Tracheal epithelial cell (primary cell): ENCODE measurements at places on chromosomes 11 and 22. TPM values are rescaled to one million over a fixed set of nuclear protein-coding genes. Genes with fewer than 3 reads are reported as not detected.

Gene SCUBE2
- not detected in 2 replicates for total RNA-seq

Gene SHANK3
- total RNA-seq: 1.5 and 2.7 TPM in 2 replicates

Gene MOGAT2
- not detected in 2 replicates for total RNA-seq

Gene LRRN4CL
- total RNA-seq: under 0.01 and 0.21 TPM in 2 replicates

Gene VPREB1
- not detected in 2 replicates for total RNA-seq

Gene TNNT3
- total RNA-seq: 0.96 TPM in 1 of 2 replicates, not detected in the other

Gene ISX
- not detected in 2 replicates for total RNA-seq

Gene NECTIN1
- total RNA-seq: 90.4 and 128 TPM in 2 replicates

Gene ART1
- not detected in 2 replicates for total RNA-seq

Gene ROM1
- 1.4 and 3.0 TPM in 2 replicates for total RNA-seq

Gene LDHAL6A
- not detected in 2 replicates for total RNA-seq

Gene GPR137
- total RNA-seq: 3.9 and 6.4 TPM in 2 replicates

Gene OR8A1
- not detected in 2 replicates for total RNA-seq

Gene EMID1
- total RNA-seq: 0.96 TPM in 1 of 2 replicates, not detected in the other

Gene FGF3
- not detected in 2 replicates for total RNA-seq
